ENCODE measurements at places on chromosomes 1 and 21.

DNA sequence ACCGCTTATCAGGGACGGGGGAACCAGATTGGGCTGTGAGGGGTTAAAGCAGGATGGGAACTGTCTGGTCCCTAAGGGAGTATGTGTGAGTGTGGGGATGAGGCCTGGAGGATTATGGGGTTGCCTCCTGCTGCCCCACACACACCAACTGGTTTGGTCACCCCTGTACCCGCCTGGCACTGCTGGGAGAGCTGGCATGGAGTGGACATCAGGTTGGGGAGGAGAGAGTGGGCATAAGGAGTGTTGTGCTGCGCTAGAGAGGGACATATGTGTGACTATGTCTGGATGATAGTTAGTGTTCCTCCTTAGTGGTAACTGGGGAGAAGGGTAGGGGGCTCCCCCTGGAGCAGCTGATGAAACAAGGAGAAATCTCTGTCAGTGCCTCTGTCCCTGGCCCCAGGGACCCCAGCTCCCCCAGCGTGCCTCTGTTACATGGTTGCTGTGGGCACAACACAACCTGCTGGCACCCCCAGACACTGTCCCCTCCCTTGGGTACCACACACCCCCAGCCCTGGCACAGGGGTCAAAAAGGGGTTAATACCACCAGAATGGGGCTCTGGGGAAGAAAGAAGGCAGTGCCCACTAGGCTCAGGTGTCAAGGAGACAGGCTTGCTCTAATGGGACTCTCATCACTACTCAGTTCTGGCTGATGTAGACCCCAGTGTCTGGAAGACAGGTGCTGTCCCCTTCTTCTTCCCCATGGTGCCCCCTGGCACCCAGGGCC is 1.9 kb downstream of the ZBTB7B start:
- DNase-seq = no peak

GRCh38 chr1:158055854-158056253 is 62.4 kb downstream of the KIRREL1 start:
- DNase-seq = no peak

GRCh38 chr1:77874804-77875445 is 13.5 kb upstream of the NEXN start:
- DNase-seq = no peak

DNA sequence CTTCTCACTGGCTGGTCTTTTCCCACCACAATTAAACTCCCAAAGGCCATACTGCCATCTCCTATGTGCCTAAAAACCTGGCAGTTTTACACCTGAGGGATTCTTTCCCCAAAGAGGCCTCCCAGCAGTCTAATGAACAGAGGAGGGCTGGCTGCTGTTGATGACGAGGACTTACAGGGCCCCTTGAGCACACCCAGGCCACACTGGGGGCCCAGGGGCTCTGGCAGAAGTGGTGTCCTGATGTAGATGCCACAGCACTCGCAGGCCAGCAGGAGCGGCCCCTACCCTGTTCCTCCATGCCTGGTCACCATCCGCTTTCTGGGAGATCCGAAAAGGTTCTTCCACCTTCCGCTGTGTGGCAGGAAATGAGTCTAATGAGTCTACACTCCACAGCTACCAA is 24.2 kb downstream of the POFUT2 start:
- DNase-seq = no peak

DNA sequence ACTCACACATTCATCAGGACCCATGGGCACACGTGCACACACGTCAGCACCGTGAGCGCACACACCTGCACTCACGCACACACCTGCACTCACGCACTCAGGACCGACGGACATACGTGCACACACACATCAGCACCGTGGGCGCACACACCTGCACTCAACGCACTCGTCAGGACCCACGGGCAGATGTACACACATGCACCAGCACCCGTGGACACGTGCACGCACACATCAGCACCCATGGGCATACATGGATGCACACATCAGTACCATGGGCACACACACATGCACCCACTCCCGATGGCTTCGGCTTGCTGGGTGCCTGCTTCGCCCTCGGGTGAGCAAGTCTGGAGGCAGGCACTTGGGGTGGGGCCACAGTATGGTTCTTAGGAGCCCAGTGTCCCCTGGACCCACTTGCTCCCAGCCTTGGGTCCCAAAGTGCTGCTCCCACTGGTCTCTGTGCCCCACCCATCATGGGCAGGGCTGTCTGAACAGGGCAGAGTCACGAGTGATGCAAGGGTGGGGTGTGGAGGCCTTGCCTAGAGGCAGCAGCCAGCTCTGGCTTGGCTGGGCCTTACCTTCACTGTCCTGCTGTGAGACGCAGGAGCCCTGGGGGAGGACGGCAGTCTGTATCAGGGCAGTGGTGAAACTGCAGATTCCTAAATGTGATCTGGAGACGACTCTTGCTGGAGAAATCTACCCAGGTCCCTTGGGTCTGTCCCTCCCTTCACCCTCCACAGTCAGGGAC is 49.8 kb downstream of the SKI start:
- DNase-seq = no peak

- no peak for DNase-seq
Measured at GRCh38 chr1:25135909-25136308, 96.4 kb downstream of the SYF2 start.

GRCh38 chr21:32003411-32003810 is 130.6 kb downstream of the HUNK start:
- no peak for DNase-seq

GRCh38 chr1:106836708-106837107 is 219.8 kb upstream of the PRMT6 start:
- no peak for DNase-seq

- no peak for DNase-seq
Measured at GRCh38 chr1:89589515-89589914, 43.4 kb upstream of the LRRC8C start.

GRCh38 chr1:11216074-11216473 is 26.9 kb downstream of the ANGPTL7 start:
- no peak for DNase-seq

GRCh38 chr1:34128186-34128889 is 36.7 kb downstream of the CSMD2 start:
- no peak for DNase-seq

- DNase-seq = no peak
Measured at GRCh38 chr1:17799642-17800041, 44.5 kb downstream of the ACTL8 start.

DNA sequence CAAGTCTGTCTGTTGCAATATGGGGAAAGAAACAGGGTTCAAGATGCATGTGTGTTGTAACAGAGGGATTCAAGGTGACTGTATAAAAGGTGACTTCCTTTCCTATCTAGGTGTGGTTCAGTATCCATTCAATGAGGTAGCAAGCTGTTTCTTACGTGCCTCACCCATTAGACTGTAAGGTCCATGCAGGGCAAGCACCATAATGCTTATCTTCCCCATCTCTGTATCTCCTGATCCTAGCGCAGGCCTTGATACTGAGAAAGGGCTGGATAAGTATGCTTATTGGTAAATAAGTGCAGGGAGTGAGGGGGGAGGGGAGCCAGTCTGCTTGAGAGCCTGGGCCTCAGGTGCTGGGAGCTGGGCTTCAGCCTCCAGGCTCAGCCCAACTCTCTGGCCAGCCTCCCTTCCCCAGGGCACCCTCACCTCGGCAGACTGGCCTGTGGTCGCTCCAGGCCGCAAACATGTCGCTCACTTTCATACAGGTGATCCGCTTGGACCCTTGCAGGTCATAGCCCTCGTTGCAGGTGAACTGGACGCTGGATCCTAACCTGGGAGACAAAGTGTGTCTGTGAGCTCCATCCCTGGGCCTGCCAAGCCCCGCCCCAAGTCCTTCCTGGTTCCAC is 44.5 kb upstream of the HMGB4 start:
- DNase-seq = no peak

- DNase-seq = no peak
Measured at GRCh38 chr1:179761846-179762640, 19.0 kb downstream of the FAM163A start.

DNA sequence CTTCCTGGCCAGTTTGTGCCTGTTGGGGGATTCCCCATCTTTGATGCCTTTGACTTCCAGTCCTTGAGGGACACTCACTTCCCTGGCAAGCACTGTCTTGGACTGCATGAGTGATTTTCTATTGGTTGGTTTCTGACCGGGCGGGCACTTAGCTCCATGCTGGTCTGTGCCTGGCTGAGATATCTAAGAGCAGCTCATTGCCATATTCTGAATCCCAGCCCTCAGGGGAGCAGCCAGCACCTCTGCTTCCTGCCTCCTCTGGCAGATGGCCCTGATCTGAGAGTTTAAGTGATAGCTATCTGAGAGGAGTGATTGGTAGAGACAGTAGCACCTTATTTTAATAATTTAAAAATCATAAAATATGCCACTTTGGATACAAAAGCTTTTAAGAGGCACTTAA is 52.5 kb downstream of the DISC1 start:
- no peak for DNase-seq

- no peak for DNase-seq
Measured at GRCh38 chr1:109863667-109864046, 47.0 kb upstream of the CSF1 start.

GRCh38 chr1:193143285-193143684 is 21.5 kb downstream of the CDC73 start:
- no peak for DNase-seq

DNA sequence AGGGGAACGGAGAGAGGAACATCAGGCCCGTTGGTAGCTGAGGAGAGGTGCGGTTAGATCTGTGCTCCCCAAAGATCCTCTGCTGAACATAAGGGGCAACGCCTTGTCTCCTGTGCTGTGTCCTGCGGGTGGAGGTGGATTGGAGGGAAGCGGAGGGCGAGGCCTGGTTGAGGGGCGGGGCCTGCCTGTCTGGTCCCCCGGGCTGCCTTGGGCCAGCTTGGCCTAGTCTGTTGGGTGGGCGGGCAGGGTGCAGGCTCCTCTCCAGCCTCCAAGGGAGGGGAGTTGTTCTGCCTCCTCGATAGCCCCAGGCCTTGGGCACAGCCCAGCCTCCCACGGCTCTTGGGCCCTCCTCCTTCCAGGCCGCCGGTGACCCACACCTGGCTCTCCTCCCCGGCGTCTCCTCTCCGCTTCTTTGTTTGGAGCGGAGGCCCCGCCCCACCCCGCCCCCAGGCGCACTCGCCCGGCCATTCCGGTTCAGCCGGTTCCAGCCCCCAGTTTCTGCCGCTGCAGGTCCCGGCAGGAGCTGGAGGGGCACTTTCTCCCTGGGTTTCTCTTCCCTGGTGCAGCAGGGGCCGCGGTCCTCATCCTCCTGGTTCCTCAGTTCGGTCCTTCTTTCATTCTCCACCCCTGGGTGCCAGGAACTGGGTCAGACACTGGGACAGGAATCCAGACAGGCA is 19.4 kb downstream of the PTPRF start:
- no peak for DNase-seq

DNA sequence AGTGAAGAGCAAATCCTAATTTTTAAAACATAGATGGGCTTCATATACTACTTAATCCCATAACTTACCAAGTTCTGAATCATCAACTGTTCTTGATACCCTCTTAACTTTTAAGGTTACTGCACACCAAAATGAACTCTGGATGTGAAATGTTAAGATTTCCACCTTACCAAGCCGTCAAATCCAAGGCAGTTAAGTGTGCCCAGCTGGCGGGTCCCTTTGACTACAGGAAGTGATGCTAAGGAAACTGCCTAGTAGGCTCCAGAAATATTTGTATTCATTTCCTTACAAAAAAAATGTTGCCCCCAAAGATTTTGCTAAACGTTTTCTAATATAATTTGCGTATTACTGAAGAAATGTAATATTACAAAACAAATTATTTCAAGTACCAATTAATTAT is 10.7 kb downstream of the NRIP1 start:
- DNase-seq = no peak

Measured in frontal cortex (tissue), 4 donors.